ENCODE measurements at places on chromosomes 16 and 17. TPM values are rescaled to one million over a fixed set of nuclear protein-coding genes. Genes with fewer than 3 reads are reported as not detected.

Gene ERN2
- 0.36 TPM for polyA plus RNA-seq

Gene C17orf78
- polyA plus RNA-seq: 0.06 TPM

Gene UTP4
- 56.3 TPM for polyA plus RNA-seq

Gene CDH3
- 59.1 TPM for polyA plus RNA-seq

Gene PNMT
- 3.3 TPM for polyA plus RNA-seq

Gene MAPT
- polyA plus RNA-seq: 8.8 TPM

Gene FOXN1
- 0.60 TPM for polyA plus RNA-seq

Gene NT5M
- 5.2 TPM for polyA plus RNA-seq

Gene BEAN1
- 1.9 TPM for polyA plus RNA-seq

Gene ANKFN1
- polyA plus RNA-seq: 0.51 TPM

Gene OR4D1
- not detected for polyA plus RNA-seq

Gene CPNE7
- polyA plus RNA-seq: 2.8 TPM

Gene SLC12A3
- polyA plus RNA-seq: 36.4 TPM

Gene HSD17B2
- polyA plus RNA-seq: 15.4 TPM

Gene ERCC4
- 18.5 TPM for polyA plus RNA-seq

Gene MMP15
- 13.7 TPM for polyA plus RNA-seq

Data from right renal pelvis (tissue), 4 donors.